ENCODE measurements at places on chromosomes 7 and 10.

- no peak for DNase-seq
Observed at GRCh38 chr7:12646139-12646538, 41.3 kb upstream of the ARL4A start.

- DNase-seq: no peak
Observed at GRCh38 chr7:99128076-99128950, 15.6 kb downstream of the SMURF1 start.

DNA sequence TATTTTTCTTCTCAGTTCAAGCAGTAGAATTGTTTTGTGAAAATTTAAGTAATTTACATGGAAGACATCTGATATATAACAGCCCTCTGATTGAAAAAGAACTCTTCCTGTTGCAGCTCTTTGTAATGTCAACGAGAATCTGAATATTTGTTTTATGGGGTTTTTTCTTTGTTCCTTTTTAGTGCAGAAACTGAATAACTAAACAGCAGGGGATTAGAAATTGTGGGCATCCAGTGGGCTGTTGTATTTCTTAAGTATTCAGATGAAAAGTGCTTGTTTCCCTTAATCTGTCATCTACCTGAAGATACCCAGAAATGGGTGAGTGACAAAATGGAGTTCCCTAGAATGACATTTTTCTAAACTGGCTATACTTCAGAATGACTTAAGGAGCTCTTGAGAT is 7.4 kb downstream of the ARL4A start:
- no peak for DNase-seq

DNA sequence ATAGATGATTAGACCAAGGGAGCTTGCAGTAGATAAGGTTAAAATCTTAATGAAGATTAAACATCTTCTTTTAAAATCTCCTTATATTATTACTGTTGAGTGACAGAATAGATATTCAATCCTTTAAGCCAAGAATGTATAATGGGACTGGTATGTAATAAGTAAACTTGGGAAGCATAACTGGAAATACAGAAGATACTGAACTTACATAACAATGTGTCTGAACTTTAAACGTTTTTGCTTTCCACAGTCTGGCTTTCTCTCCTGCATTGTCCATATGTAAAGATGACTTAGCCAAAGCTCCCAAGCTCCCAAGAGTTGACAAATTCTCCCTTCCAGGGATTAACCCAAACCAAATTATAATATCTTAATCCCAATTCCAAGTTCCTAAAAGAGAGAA is 129.8 kb downstream of the KCND2 start:
- DNase-seq: no peak

GRCh38 chr10:97016728-97017473 is 168.9 kb downstream of the SLIT1 start:
- no peak for DNase-seq

DNA sequence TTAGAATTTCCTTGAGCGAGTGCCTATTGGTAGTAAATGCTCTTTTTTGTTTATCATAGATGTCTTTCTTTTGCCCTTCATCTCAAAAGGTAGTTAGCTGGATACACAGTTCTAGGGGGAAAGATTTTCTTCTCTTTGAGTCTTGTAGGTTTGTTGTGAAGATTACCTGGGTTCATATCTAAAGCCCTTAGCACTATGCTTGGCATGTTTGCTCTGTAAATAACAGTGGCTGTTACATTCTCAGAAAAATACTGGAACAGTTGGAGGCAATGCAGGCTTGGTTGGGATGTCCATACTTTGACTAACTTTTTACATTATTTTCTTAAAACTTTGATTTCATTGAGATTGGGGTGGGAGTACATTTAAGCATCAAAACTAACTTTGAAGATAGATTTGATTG is 144.0 kb downstream of the AUTS2 start:
- DNase-seq: no peak

DNA sequence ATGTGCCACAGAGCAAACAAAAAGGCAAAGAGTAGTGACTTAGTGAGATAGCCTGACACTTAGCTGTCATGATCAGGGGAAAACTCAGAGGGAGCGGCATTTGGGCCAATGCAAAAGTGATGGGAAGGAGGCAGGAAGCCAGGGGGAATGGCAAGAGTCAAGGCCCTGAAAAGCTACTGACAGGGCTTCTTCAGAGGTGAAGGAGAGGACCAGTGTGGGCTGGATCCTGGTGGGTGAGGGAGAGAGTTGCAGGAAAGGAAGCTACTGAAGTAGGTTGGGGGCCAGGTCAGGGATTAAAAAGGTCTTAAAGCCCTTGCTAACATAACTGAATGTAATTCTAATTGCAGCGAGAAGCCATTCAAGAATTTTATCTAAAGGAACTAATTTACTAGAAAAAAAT is 117.0 kb downstream of the AASS start:
- DNase-seq: no peak

DNA sequence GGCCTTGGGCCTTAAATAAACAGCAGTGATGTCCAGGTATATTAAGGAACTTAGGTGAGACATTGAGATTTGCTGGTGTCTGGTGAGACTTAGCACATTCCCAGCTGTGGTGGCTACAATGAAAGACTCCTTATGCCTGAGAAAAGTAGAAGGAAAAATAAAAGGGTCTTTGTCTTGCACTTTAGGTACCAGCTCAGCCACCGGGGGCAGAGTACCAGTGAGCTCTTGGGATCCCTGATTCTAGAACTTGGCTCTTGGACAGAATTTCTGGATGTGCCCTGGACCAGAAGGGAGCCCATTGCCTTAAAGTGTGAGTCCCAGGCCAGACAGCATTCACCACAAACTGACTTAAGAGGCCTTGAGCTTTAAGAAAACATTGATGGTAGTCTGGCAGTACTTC is 1038.7 kb downstream of the SORCS3 start:
- no peak for DNase-seq

- DNase-seq: peak; percentile 73
Observed at GRCh38 chr10:45424668-45425404, 50.8 kb downstream of the ALOX5 start.

GRCh38 chr7:92790992-92791391 is 45.4 kb downstream of the CDK6 start:
- no peak for DNase-seq

DNA sequence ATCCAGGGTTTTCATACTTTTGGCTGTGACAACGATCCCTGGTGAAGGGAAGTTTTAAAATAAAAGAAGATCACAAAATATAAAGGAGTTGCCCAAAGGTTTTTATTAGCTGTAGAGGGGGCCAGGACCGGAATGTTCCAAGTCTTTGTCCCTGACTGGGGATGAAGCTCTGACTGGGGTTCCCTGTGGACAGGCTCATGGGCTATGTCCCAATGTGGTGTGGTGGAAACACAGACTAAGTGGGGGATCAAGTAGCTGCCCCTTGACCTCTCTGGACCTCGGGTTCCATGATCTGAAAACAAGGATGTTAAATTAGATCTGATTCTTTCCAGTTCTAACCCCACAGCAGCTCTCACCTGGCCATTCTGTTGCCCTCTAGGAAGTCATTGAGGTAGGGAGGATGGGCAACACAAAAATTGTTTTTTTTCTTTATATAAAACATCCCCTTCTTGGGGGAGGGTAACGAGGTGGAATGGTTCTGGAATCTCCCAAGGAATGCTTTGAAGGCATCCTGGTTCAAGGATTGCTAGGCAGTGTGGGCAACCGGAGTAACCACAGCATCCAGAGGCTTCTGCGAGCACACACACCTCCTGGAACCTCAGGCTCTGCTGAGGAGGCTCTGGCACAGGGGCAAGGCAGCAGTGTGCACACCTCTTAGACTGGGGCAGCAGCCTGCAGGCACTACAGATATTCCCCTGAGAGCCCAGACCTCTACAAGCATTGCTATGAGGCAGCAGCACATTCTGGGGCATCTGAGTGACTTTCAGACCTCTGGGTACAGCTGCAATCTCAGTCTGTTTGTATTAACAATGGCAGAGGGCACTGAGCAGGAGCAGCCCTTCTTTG is 21.4 kb upstream of the CRYGN start:
- DNase-seq: no peak

DNA sequence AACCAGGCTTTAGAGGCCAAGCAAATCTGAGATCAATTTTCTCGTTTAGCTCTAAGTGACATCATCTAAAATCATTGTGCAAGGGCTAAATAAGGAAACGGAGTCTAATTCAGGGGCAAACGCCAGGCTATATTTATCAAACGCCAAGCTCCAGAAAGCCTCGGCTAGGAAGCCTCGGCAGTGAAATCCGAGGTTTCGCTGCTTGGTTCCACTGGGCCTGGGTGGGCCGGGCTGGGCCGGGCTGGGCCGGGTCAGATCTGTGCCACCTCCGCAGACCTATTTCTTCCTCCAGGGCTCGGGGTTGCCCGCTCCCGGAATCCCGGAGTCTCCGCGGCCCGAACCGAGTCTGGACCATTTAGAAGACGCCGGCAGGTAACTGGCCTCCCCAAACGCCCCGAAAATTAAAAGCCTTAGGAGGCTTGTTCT is 459 bp upstream of the FEZF1 start:
- DNase-seq: no peak

DNA sequence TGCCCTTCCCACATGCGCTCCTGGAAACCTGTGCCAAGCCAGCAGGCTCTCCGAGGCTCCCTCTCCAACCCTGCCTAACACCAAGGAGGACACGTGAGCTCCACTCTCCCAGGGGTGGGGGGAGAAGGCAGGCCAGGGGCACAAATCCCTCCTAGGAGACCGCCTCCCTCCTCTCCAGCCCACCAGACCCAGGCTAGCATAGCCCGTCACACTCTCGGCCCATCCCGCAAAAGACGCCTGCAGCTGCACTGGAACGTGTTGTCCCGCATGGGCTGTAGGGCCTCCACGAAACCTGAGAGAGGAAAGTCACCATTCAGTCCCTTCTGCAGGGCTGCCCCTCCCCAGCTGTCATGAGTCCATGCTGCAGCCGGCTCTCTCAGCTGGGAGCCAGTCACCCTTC is 126.3 kb downstream of the MAD1L1 start:
- DNase-seq: no peak

DNA sequence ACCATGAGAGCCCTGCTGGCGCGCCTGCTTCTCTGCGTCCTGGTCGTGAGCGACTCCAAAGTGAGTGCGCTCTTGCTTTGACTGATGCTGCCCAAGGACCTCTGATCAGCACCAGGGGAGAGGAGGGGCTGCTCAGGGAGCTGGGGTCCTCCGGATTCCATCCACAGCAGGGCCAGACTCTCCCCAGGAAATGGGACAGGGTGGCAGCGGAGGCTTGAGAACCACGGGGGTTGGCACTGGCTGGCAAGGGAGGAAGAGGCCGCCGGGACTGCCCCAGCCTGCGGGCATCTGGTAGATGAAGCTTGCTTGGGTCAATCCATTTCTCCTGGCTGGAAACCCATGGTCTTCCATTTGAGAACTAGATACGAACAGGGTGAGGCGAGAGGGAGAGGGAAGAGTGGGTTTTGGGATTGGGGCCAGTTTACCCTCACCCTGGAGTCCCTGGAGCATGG is 647 bp downstream of the PLAU start:
- no peak for DNase-seq

DNA sequence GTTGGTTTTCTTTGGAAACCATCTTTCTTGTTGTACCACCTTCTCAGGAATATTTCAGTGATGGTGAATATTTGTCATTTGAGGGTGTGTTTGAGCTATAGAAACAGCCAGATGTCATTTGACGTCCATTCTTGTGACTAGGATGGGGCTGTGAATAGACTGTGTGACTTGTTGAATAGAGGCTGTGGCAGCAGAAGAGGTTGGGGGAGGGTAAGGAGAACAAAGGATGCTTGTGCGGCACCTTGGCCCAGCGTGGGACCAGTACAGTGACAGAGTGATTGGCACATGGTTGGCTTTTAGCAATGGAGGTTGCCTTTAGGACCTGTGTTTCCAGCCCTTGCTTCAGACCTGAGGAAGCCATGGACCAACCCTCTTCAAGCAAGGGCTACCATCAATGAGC is 11.3 kb downstream of the DMBT1 start:
- no peak for DNase-seq

GRCh38 chr10:11687779-11688447 is 54.3 kb upstream of the ECHDC3 start:
- no peak for DNase-seq

DNA sequence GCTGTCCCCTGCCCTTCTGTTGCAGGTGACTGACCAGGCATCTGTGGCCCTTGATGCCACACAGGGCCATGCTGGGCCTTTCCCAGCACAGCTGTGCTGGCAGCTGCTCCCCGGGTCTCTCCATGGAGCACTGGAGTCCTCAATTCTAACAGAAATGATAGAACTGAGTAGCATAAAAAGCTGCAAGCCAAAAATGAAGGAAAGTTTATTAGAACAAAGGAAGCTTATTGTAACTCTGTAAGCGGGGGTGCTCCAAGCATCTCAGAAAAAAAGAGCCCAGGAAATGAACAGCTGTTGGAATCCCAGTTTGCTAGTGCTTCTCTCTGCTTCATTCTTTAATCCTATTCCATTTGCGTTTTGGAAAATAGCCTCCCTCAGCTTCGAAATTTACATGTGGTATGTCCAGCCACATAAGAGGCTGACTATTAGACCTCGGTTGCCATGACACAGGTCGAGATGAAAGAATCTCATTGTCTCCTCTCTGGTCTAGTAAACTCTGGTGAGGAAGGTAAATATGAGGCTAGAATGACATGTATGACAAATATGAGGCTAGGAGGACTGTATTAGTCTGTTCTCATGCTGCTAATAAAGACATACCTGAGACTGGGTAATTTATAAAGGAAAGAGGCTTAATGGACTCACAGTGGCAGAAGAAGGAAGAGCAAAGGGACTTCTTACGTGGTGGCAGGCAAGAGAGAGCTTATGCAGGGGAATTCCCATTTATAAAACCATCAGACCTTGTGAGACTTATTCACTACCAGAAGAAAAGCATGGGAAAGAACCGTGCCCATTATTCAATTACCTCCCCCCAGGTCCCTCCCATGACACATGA is 23.7 kb downstream of the EPDR1 start:
- DNase-seq: no peak

DNA sequence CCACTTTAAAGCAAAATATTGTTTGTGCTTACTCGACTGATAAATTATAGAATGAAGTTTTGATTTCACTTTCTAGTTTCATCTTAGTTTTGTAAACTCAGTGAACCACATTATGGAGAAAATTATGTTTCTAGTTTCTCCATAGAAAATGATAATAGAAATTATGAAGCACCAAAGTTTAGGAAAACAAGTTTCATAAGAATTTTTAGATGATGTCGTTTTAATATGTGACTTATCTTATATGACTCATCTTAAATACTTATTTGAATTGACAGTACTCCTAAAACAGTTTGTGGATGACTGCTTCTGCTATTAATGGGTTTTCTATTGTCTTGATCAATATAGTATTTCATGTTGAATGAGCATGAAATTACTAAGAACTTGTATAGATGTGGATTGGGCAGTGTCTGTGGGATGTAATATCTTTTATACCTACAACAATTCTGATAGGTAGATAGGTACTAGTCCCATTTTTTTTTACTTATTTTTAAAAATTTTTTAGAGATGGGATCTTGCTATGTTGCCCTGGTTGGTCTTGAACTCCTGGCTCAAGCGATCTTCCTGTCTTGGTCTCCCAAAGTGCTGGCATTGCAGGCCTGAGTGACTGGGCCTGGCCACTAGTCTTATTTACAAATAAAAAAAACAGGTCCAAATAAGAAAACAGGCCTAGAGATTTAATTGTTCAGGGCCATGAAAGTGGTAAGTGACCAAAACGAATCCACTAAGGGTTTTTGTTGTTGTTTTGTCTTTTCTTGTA is 3.7 kb downstream of the HBP1 start:
- no peak for DNase-seq
